ENCODE measurements at places on chromosomes 12 and 14. TPM values are rescaled to one million over a fixed set of nuclear protein-coding genes. Genes with fewer than 3 reads are reported as not detected.

Gene COQ10A
- 7.3 TPM for total RNA-seq

- no peak for DNase-seq
Measured at GRCh38 chr12:117322428-117322827, 39.0 kb downstream of the NOS1 start.

DNA sequence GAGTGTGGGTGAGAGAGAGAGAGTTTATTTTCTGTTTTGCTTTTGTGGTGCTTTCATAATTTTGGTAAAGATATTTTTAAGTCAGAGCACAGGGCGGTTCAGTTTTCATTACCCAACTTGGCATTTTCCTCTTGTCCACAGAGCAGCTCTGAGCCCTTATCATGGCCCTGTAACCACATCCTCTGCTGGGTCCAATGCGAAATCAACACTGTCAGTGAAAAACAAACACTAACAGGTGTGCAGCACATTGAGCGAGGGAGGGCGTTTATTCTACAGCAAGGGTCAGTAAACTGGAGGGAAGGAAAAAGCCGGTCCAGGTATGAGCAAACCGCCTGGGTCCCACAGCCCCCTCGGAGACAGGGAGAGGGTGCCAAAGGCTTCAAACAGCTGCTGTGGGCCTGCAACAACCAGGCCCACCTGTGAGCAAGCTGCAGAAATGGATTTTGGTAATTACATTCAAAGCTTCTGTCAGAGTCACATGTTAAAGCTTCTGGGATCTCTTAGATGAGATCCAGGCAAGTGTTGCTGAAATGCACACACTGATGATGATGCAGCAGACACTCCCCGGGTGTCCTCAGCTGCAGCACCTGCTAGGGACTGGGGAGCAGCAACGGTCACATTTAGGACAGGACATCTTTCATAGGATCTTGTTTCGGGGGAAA, 132.7 kb upstream of the DYRK2 start:
- DNase-seq, result no peak

DNA sequence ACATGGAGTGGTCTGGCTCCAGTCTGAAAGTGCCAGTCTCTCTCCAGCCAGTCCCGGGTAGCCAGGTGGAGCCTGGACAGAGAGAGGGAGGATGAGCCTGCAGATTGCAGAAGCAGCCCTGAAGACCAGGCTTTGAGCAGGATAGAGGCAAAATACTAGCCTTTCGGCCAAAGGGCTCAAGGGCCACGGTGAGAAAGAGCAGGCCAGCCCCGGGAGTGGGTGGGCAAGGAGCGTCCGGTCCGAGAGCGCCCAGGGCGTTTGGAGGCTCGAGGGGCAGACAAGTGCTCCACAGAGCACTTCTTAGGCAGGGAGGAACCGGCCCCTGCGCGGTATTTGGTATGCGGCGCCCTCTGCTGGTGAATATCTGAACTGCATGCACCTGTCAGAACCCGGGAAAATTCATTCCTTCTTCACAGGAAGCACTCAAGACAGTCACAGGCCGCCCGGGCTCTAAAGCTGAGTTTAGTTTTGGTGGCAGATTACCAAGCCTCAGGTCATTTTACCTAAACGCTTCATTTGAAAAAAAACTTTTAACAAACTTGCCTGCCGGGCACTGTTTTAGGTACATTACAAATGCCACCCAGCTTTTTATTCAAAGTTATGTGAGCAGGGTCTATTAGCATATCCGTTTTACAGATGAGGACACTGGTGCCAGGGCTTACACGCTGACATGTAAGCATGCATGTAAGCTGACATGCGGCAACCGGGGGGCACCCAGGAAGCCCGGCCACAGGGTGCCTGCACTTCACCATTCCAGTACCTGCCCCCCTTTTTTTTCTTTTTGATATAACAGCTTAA, 21.0 kb upstream of the PSMC1 start:
- DNase-seq, result no peak

Gene DENND5B
- total RNA-seq, result 7.8 TPM

DNA sequence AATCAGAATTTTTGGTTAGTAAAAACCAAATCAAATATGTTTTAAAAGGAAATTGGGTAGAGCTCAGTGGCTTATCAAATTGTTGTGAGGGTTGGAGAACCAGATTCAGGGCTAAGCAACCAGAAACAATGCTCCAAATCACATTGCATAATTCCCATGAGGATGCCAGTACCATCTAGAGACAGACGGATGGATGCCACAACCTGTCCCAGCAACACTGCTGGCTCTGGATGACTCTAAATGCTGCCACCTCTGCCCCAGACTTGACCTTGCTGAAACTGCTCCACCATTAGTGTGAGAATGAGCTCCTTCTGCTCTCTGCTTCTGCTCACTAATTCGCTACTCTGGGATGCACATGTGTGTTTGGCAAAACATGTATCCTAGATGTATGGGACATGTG, 43.9 kb downstream of the FRS2 start:
- DNase-seq, result no peak

Gene CELA1
- not detected for total RNA-seq

GRCh38 chr14:54026671-54027070, 70.0 kb upstream of the BMP4 start:
- DNase-seq, result no peak

DNA sequence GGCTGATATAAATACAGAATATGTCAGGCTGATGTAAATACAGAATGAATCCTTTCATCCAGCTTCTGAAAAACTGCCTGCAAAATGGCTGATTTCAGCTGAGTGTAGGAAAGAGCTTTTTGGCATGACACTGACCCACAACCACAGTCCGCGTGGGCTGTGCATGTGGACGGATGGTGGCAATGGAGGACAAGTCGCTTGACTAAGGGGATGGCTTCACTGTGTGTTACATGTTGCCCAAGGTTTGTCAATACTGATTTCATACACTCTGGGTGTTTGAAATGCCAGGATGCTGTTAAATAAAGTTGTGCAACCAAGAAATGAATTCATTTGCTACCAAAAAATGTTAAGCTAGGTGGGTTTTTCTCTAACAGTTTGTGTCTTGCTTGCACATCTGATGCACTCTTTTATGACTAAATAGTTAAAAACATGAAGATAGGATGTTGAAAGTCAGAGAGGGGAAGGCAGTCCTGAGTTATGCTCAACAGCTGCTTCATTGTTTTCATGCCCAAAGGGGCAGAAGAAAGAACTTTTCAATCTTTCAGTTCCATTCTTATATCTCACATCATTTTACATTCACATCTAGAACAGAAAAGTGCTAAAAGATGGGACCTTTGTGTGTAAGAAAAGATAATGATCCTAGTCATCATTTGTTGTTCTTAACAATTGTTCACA, 36.5 kb upstream of the OVCH1 start:
- DNase-seq, result no peak

- DNase-seq, result no peak
Measured at GRCh38 chr12:45338272-45338671, 122.4 kb downstream of the ANO6 start.

DNA sequence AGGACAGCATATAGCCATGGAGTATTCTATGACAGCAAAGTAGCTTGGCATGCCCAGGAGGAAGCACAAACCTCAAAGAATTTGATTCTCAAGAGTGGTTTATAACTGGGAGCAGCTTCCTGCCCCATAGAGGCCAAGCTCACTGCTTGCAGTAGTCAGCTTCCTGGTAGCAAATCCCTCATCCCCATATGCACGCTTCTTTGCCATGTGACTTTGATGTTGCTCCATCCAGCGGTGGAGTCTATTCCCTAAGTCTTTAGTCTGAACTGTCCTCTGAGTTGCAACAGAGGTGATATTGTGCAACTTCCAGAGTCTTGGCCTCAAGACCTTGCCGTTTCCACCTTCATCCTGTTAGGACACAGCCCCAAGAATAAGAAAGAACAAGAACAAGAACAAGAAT, 996.8 kb upstream of the TMEM132C start:
- DNase-seq, result no peak

GRCh38 chr12:107436376-107436775, 249.2 kb upstream of the PWP1 start:
- no peak for DNase-seq

- no peak for DNase-seq
Measured at GRCh38 chr12:14567351-14568162, at the start of gene PLBD1. Gene PLBD1 (minus strand): TSS chr12:14567883. CDS start chr12:14567696, 187 bp downstream.

GRCh38 chr14:93862265-93862664, 64.9 kb upstream of the FAM181A start:
- no peak for DNase-seq

- DNase-seq, result no peak
Measured at GRCh38 chr14:86596024-86596423, 1066.1 kb downstream of the FLRT2 start.

- DNase-seq, result no peak
Measured at GRCh38 chr12:131229426-131230339, 276.0 kb downstream of the ADGRD1 start.

Gene LRIG3
- 69.8 TPM for total RNA-seq

DNA sequence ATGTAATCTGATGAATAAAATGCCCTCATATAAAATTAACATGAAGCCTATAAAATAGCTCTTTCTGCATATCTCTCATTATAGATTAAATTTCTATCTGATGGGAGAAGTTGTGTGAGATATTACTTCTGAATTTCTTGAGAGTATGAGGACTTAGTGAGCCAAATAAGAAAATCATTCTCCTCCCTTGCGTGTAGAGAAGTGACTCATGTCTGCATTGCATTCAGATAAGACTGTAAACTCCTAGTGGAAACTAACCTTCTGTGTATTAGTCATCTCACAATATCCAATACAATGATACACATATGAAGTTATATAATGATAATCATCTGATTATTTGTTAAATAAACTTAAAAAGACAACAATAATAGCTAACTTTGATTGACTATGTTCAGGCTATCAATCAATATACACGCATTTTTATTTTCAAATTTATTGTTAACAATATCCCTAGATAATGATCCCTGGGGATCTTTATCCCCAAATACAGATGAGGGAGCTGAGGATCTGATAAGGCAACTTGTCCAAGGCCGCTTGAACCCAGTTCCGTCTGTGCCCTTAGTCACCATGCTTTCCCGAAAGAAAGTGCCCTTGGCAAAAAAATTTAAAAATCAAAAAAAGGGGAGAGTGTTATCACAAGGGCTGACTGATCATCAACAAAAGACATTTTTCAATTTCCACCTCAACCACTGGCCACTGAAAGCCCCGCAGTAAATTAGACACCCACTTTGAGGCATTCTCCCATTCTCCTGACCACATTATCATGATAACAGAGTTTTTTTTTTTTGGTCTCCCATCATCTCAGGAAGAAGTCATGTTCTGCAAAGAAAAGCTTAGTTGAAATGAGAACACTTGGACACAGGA, 189.2 kb upstream of the RASSF8 start:
- no peak for DNase-seq

Gene PDE3A
- total RNA-seq, result 48.4 TPM

Gene MSRB3
- 42.1 TPM for total RNA-seq

GRCh38 chr14:68862954-68863594, 70.2 kb upstream of the ZFP36L1 start:
- peak; percentile 52 for DNase-seq

DNA sequence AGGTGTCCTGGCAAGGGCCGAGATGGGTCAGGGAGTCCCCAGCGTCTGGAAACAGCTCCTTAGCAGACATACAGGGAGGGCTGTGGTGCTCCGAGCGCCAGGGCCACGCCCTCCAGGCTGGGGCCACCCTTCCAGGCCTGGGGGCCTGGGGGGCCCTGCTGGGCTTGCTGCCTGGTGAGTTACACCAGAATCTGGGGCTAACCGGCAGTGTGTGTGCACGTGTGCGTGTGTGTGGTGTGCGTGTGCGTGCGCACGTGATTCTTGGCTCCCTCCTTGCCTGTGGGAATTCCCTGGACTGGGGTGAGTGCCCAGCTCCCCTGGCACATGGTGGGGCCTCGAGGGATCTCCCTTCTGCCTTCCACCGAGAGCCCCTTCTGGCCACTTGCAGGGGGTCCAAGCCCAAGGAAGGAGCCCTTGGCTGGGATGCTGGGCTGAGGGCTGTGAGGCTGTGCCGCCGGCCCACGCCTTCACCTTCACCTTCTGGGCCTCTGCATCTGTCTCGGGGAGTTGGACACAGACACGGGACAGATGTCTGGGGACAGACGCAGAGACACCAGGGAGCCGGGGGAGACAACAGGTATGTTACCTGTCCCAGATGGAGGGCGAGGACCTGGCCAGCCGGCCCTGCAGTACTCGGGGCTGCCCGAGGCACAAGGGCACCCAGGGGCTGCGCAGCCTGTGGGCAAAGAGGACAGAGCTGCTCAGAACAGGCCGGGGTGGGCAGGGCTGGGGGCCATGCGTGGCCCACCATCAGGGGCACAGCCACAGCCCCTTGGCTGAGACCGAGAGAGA, 37.2 kb downstream of the BEGAIN start:
- DNase-seq, result no peak

DNA sequence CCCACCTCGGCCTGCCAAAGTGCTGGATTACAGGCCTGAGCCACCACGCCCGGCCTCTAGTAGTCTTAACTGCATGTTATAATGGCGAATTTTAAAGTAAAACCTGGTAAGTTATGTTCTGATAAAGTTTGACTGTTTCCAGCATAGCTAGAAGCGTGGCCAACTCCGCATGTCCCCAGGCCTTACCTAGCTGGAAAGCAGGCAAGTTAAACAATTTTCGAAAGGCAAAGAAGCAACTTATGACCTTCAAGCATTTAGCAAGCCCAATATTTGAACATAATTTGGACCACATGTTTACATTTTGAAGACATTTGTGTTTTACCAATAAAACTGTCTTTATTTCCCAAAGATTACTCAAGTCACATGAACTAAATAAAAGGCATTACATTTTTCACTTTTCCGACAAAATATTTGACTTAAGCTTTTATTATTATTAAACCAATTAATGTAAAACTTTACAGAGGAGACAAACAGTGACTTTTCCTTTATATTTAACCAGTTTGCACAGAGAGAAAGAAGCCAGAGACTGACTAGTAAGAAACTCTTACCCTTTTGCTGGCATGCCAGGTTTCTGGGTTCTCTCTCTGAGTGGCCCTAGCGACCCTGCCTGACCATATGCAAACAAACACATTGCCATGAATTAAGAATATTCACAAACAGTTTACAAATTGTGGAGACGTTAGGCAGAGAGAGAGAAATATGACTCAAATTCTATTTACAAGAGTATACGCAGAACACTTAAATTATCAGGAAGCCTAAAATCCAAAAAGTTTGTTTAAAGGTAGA, 106.3 kb downstream of the RIN3 start:
- DNase-seq, result no peak

GRCh38 chr14:68076451-68076850, 256.9 kb downstream of the RAD51B start:
- DNase-seq, result no peak

DNA sequence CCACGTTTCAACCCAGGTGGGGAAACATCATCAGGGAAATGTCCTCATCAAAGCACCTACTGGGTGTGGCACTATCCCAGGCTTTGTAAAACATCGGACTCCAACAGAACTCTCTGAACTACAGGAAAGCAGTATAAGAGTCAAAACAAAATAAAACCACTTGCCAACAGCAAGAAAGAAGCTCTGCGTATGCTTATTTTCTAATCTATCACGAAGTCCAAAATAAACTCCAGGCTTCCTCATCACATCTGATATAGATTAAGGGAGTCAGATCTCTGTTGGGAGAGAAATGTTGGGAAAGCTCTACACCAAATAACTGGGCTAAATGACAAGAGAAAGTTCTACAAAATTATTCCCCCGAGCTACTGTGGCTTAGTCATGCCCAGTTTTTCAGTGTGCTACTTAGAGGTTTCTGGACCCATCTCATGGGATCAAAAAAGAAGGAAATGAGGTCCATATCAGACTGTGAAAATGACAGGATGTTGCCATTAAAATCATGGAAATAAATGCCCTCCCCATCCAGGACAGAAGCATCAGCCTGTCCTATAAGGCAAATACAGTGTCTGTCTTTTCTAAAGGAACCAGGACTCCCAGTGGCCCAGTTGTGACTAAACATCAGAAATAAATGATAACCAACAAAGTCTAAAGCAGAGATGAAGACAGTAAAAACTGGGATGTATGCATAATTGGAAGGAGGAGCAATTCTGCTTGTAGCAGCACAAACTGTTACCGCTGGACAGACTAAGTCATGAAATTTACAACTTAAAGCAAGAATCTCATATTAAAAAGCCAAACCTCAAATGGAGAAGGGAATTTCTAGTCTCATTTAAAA, 149.5 kb downstream of the STXBP6 start:
- DNase-seq, result no peak

Gene SPTSSA
- 19.3 TPM for total RNA-seq

Data from pulmonary artery endothelial cell (primary cell).